ENCODE measurements at places on chromosomes 1 and 21. TPM values are rescaled to one million over a fixed set of nuclear protein-coding genes. Genes with fewer than 3 reads are reported as not detected.
A peak's percentile ranks its signal among the peaks of the same experiment; 100 is the strongest.

GRCh38 chr1:228438266-228438665 lies 21.6 kb upstream of the TRIM17 start:
- DNase-seq = no peak

DNA sequence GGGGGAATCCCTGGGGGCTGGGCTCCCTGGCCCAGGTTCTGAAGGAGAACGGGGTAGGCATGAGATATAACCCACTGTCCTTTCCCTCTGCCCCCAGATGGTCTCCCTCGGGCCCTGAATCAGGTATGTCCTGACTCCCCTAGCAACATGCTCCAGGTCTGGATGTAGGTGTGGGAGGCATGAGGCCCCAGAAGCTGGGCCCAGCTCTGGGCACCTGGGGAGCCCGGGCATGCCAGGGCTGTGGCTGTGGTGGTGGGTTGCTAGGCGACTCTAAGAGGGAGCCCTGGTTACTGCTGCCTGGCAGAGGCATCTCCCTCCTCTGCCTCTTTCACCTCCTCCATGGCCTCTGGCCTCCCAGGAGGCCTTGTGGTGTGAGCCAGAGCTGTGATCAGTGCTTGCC lies 16.2 kb downstream of the FOXO6 start:
- no peak for DNase-seq

DNA sequence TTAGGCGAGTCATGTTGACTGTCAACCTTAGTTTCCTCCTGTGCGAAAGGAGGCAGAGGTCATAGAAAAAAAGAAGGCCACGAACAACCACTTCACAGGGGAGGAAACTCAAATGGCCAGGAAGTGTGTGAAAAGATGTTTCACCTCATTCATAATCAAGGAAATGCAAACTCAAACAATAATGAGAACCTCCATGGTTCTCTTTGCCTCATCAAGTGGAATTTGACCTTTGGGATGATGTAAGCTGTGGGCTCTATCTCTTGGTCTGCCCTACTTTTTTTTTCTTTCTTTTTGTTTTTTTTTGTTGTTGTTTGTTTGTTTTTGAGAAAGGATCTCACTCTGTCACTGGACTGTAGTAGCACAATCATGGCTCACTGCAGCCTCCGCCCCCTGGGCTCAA lies 55.9 kb upstream of the GRHL3 start:
- no peak for DNase-seq

GRCh38 chr1:3827813-3828307 lies 29.2 kb downstream of the CEP104 start:
- DNase-seq = no peak

DNA sequence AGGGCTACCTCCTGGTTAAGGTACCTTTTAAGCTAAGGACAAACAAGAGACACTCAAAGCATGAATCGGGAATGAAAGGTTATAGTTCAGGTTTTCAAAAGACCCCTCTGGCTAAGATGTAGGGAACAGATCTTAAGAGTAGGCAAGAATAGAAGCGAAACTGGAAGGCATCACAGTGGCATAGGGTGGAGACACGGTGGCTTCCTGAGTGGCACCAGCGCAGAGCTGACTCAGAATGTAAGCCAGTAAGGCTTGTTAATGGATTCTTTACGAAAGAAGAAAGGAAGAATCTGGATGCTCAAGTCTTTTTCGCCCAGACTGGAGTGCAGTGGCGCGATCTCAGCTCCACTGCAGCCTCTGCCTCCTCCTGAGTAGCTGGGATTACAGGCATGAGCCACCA lies 21.2 kb downstream of the PADI6 start:
- DNase-seq = no peak

- no peak for DNase-seq
Measured at GRCh38 chr21:26377111-26377694, 195.9 kb downstream of the CYYR1 start.

DNA sequence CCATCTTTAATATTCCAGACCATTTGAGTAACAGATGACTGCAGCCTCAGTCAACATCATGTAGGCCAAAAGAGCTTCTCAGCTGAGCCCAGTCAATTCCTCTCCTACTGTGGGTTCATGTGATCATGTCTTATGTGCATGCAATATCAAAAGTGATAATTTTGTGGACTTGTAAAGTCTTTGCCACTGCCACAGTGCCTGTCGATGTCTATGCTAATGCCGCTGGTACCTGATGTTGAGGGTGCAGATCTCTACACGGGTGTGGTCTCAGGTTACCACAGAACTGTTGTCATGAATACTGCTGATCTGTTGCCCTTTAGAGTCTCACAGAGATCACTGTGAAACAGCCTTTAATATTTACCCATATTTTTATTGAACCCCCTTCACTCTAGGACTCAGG lies 11.3 kb upstream of the C1orf141 start:
- no peak for DNase-seq

DNA sequence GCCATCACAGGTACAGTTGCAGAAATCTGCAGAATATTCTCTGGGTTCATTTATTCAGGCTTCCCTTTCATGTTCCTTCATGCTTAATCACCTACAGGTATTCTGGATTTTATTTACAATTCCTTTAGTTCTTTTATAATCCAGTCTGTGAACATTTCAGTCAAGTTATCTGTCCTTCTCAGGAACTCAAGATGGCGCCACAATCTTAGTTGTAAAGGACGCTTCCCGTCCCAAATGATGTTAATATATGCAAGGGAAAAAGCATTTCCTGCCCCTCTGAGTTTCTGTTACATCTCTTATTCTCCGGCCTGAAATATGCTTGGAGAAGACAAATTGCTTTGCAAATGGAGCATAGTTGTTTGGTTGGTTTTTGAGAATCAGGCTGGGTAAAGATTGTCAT lies 19.3 kb downstream of the F3 start:
- no peak for DNase-seq

DNA sequence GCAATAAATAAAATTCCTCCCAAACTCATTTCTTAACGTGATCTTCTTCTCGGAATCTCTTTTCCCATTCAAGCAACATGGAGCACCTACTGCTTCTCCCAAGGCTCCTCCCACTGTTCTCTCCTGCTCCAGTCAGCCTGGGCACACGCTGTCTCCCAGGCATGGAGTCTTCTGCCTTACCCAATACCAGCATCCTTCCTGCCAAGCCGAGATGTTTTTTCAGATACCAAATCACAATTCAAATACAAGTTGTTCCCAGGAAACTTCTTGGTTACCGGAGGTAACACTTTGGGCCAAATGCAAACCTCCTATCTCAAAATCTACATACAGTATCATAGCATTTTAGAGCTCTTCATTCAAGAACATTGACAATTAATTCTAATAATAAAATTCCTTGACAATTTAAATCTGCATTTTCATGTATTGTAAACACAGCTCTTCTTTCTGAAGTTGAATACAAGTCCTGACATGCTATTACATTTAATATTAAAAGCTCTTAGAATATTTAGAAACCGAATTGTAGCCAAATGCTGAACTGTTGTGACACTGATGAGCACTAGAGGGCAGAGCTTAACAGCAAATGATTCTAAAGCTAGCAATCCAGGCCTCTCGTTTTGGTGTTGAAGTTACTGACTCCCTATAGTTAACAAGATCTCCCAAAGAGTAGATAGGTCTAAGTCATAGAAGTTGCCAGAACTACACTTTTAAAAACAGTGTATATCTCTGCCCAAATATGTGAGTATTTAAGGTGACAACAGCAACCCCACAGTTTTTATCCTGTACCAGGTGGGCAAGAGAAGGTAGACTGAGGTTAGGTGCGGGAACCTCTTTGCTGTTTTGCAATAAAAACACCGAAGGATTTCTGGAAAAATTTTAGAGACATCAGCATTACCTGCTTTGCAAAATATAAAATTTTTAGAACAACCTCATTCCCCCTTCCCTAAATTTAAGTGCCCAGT lies 52.3 kb downstream of the BCAR3 start:
- peak; percentile 23 for DNase-seq

DNA sequence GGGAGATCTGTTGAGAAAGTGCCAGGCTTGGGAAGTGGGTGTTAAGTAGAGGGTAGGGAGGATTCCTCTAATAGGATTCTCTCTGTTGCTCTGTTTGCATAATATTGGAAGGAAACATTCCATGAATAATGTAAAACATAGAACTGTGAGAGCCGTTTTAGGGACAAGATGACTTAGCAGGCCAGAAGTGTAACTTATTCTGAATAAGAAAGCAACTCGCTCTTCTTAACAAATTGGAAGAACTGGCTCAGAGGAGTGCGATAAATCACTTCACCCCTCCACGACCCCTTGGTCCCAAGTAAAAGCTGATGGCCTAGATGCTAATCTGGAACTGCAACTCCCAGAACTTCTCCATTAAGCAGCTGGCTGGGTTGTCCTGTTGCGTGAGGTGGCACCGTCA lies 19.1 kb downstream of the SIM2 start:
- no peak for DNase-seq

DNA sequence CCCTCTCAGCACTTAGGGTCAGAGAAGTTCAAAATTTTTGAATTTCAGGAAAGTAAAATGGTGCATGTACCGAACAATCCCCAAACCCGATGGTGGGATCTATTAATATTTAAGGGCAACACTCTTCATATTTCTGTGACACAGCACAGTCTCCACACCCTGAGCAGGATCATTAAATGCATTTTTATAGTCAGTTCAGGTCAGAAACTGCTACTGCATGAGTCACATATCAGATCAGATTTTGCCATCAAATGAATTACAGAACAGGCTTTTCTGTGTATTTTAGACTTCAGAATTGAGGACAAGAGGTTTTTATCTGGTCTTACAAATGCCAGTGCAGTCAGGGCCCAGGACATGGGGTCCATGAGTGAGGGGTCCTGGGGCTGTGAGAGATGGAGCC lies 79.2 kb downstream of the RIPK4 start:
- no peak for DNase-seq

GRCh38 chr1:7702365-7702764 lies 68.7 kb upstream of the VAMP3 start:
- DNase-seq = no peak

DNA sequence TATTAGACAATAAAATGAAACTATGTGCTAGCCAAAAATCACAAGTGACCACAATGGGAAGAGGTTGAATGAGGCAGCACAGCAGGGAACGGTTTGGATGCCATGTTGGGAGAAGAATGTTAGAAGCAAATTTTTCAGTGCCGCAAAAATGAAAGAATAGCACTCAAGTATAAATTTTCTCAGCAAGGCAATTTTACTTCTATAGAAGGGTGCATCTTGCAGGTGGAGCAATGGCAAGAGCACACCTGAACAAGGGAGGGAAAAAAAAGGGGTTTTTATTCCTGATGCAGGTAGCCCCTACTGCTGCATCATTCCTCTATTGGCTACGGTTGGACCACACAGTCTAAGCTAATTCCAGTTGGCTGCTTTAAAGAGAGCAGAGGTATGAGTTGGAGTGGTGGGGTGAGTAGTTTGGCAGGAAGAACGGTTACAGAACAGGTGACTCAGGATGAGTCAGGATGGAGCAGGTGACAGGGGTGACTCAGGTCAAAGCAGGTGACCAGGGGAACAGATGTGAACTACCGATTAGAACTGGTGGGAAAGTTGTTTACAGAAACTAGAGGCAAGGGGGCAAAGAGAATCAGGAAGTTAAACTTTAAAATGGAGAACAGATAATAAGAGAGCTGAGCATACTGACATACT lies 301.1 kb upstream of the NRIP1 start:
- DNase-seq = no peak

DNA sequence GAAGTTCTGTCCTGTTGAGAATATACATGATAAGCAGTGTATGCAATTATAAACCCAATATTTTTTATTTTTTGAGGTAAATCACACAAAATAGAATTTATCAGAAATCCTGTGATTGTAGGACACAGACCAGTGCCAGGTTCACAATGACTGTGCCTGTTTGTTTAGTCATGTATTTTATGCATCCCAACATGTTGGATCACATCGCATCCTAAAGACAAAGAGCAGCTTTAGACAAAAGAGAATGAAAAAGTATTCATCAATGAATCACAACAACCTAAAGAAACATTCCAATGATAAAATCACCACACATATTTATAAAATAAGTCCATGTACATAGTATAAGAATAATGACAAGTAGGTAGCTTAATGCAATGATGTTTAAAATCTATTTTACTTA lies 53.2 kb upstream of the LRRC8D start:
- DNase-seq = no peak

- DNase-seq = no peak
Measured at GRCh38 chr21:43767984-43768867, 7.9 kb downstream of the CSTB start.

DNA sequence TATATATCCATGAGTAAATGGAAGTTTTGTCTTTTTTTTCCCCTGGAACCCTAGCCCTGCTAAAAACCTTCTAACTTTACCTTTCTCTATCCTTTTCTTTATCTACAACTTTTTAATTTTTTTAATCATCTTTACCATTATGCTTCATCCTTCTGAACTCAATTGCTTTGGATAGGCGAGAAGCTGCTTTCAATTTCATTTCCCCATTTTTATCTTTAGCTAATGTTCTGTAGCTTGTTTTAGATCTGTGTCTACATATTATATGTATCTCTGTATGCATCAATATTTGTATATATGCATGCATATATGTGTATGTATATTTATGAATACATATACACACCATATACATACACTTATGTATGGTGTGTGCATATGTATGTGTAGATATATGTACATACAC lies 57.4 kb downstream of the PTPRC start:
- no peak for DNase-seq

DNA sequence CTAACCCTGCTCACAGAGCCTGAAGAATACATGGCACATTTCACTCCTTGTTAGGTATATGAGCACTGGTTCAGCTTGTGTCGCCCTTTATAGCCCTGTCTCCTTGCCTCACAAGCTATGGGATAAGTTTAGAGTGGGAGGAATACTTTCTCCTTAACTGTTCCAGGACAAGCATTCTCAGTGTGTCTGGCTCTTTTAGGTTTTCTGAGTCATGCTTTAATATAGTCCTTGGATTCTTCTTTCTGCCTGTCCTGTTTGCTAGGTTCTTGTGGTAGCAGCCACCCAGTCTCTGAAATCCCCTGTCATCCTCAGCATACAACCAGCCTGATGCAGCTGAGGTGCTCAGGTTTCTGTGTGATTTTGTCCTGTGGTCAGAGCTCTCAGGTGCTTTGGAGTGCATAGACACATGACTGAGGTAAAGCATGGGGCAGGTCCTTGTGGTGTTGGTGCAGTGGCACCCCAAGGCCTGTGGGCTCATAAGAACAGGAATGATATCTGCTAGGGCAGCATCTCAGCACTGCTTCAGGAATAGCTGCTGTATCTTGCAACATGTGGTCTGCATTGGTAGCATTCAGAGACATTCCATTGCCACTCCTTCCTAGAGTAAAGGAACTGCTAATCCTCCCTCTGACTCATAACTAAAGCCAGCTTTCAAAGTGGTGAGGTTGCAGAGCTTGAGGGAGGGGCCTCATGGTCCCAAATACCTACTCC lies 14.2 kb upstream of the CASQ2 start:
- DNase-seq = no peak

- DNase-seq = no peak
Measured at GRCh38 chr1:171742577-171742922, 685 bp upstream of the VAMP4 start.

Gene S1PR1
- 221 TPM for total RNA-seq

Gene JAM2
- total RNA-seq = not detected

Gene SRGAP2B
- 24.9 TPM for total RNA-seq

Gene CYP4B1
- total RNA-seq = 0.55 TPM

Gene KCNC4
- 19.4 TPM for total RNA-seq

Gene FBLIM1
- not detected for total RNA-seq

Gene LSS
- 41.3 TPM for total RNA-seq

Gene PTGER3
- 0.10 TPM for total RNA-seq

Gene IQCC
- total RNA-seq = 3.6 TPM

Gene DARS2
- total RNA-seq = 13.6 TPM

Gene NBPF6
- total RNA-seq = not detected

Gene SH3D21
- total RNA-seq = 3.1 TPM

Gene ADAMTSL4
- total RNA-seq = 0.55 TPM

Gene COL16A1
- 0.41 TPM for total RNA-seq

Gene SPATA46
- not detected for total RNA-seq

Gene TDRD5
- not detected for total RNA-seq

Gene SYTL1
- 199 TPM for total RNA-seq
